ENCODE measurements at places on chromosomes 4 and X.

DNA sequence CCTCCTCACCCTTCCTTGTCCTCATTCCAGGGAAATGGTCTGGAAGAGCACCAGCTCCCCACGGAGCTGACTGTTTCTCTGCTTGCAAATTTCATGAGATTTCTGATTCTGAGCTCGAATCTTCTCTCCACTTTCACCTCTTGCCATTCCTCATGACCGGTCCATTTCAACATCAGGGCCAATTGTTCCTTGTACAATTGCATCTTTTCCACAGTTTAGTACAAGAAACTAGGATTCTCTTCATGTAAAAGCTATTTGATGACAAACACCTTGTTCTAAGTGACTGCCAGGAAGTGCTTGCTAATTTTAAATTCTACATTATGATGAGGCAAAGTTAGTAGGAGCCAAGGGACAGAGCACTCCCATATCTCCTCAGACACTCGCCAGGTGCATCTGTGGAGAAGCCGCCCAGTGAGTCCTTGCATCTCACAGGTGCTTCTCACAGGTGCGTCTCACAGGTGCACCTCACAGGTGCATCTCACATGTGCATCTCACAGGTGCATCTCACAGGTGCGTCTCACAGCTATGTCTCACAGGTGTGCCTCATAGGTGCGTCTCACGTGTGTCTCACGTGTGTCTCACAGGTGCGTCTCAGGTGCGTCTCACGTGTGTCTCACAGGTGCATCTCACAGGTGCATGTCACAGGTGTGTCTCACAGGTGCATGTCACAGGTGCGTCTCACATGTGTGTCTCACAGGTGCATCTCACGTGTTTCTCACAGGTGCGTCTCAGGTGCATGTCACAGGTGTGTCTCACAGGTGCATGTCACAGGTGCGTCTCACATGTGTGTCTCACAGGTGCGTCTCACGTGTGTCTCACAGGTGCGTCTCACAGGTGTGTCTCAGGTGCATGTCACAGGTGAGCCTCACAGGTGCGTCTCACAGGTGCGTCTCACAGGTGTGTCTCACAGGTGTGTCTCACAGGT, 3.0 kb upstream of the PDE6B start:
- DNase-seq, result no peak

GRCh38 chrX:136586386-136586785, 54.4 kb downstream of the VGLL1 start:
- DNase-seq, result no peak

DNA sequence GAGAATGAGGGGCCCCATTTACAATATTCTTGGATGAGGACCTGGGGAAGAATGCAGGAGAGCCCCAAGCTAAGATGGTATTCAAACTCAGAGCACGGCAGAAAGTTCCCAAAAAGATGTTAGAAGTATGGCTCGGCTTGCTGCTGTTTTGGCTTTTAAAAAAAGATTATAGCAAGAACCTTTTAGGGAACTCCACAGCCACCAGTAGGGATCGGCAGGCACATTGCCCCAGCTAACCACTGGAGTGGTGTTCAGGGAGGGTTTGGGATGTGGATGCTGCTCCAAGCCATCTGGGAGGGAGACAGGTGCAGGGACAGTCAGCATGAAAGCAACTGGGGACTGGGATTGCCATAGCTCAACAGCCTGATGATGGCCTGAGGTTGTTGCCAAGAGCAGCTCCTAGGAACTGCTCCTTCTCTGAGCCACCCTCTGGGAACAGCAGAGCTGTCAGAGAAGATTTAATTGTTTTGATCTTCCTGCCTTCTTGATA, 63.0 kb downstream of the SORBS2 start:
- no peak for DNase-seq

GRCh38 chrX:104008831-104009230, 4.7 kb downstream of the H2BW1 start:
- DNase-seq, result no peak

DNA sequence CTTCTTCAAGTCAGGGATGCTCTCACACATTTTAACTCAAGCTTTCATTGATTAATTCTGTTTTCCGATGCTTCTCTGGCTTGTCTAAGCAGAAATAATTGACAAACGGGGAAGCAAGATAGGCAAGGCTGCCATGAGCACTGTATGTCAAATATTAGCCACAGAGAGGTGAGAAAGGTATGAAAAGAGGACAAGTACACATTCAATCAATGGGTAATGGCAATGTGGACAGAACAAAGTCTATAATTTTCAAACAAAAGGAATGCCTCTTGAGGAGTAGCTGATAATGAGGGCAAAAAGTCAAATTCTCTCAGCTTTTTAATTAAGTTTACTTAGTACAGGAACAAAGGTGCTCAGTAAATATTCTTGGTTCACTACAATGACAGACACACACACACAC, 19.6 kb downstream of the COX7B2 start:
- no peak for DNase-seq

DNA sequence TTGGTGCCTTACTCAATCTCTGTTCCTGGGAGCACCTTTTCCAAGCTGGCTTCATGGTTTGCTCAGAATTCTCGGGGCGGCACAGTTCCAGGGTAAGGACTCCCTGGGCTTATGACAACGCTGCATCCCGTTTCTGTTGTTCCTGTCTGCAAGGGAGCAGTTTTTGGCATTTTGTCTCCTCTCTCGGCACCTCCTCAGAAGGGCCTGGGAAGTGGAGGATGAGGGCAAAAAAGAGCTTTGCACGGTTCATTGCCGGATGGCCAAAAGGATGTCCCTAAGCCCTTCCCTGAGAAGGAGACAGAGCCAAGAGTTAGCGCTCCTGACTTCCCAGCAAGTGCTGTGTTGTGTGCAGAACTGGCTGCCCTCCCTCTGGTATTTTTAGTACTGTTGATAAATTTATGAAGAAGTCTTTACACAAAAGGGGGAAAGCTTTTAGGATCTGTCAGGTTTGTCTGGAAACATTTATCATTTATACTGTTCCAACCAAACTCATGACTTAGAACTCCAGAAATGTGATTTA, 13.4 kb downstream of the SRD5A3 start:
- DNase-seq, result peak; percentile 49

Data from fibroblast of gingiva (primary cell).